ENCODE measurements at places on chromosomes 12 and 14.

DNA sequence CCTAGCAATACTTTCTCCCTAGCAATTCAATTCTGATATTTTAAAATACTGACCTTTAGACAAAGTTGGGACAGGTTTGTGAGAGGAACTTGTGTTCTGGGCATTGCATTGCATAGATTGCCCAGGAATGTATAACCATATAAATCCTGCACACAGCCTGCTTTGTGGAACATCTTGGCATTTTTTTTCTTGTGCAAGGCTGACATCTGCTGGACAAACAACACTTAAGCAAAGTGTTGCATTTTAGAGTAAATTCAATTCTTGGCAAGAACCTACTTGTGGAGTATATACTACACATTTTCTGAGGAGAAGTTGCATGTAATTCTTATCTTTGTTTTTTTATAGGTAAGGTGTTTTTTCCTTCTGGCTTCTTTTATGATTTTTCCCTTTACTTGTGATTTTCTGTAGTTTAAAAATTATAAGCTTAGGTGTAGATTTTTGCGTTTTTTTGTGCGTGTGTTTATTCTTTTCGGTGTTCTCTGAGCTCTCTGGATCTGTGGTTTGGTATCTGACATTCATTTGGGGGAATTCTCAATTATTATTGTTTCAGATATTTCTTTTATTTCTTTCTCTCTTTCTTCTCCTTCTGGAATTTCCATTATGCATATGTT lies 26.4 kb downstream of the TESPA1 start:
- DNase-seq: no peak

DNA sequence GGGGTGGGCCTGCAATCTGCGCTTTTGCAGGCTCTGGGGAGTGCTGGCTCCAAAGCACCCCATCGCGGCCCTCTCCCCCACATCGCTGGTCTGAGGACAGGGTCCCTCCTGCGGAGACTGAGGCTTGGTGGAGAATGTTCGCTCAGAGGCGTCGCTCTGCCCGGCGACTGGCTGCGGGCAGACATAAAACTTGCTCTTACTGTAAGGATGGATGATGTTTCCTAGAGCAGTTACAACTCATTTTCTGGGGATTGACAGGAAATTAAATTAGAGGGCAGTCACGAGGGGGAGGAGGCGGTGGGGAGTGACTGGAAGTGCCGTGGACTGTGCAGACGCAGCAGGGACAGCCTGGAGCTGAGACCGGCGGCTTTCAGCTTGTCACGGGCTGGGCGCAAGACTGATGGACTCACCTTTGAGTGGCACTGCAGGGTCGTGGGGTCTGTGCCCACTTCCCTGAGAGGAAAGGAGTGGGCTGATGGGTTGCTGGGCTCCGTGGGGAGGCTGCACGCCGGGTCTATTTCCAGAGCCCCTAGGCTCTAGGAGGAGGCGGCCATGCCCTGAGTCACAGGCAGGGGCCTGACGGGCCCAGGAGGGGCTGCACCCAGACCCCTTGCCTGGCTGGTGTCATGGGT lies 32.8 kb downstream of the NOC4L start:
- DNase-seq: no peak

- no peak for DNase-seq
Observed at GRCh38 chr14:91387169-91387835, 30.3 kb downstream of the CCDC88C start.

DNA sequence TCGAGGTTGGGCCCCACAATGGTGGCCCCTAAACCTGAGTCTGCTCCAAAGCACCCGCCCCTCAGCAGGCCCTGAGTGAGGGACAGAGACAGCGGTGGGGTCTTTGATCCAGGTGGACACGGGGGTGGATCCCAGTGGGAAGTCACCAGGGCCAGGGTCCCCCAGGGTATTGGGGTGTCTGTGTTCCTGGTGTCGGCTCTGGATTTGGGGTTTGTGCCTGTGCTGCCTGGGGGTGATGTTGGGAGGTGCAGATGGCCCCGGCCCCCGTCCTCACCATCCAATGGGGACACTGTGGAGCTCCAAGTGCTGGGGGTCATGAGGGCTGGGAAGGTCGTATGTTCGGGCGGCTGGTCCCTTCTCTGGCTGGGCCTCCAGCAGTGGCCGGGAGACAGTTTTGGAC lies 354.2 kb downstream of the TMEM121 start:
- DNase-seq: no peak

DNA sequence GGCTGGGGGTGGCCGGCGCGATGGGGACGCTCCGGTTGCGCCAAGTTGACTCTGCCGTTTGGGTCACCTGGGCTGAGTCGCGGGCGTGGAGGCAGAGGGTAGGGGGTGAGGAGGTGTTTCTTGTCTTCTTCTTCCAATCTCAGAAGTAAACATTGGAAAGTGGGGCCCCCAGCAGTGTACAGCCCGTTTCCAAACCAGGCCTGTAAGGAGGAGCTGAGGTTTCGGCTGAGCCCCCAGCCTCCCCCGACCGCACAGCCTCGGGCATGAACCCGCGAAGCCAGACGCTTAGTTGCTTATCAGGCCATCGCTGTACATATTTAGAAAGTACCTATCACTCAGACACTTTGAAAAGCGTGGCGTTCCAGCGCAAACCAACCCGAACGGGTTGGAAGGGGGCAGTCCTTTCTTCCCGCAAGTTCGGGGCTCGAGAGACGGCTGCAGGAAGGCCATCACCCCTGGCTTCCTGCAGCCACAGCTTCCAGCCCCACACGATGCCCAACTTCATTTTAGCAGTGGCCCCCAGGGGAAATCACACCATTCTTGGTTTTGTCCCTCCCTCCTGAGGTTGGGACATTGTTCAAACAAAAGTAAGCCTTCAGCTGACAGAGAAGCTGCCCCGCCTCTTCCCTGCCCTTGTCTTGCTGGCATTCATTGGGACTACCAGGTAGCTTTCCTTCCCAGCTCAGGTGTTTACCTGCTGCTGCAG lies 164.1 kb downstream of the ZFP36L1 start:
- peak; percentile 30 for DNase-seq

DNA sequence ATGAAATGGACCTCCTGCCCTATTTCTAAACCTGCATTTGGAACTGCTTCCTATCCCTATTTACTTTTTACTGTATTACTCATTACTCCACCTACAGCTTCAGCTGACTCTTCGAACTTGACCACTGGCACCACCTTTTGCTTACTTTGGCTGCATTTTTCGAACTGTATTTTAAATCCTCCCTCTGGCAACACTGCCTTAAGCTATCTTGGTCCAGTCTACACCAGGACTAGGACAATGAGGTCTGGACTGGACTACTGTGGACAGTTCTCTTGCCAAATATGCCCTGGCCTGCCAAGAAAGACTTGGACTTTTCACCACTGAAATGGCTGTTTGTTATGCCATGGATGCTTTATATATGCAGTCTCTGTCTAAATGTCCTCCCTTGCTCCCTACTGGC lies 328.1 kb downstream of the BTG1 start:
- no peak for DNase-seq

DNA sequence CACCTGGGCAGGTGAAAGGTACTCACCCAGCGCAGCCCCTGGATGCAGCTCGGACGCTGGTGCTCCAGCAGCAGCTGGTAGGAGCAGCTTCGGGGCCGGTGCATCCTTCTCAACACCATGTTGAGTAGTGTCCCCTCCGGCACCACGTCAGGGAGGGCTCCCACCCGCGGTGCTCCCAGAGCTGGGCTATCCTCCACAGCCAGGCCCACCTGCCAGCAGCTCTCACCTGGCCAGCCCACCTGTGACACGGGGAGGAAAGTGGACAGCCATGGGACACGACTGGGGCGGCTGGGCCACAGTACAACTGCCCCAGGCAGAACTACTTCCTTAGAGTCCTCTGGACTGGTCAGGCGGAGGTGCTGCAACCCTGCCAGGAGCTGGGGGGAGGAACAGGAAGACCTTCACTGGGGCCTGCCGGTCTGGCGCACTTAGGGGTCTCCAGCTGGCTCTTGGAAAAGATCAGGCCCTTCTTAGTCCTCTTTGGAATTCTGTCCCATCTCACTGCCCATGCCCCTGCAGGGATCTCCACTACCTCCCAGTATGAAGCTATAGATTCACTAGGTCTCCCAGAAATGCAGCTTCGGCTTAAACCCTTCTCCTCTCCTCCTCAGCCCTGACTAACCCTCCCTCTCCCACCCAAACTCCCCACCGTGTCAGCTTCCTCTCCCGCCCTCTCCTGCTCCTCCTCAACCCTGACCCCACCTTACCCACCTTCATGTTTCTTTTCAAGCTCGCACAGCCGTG lies 668 bp downstream of the RAPGEF3 start:
- DNase-seq: no peak

DNA sequence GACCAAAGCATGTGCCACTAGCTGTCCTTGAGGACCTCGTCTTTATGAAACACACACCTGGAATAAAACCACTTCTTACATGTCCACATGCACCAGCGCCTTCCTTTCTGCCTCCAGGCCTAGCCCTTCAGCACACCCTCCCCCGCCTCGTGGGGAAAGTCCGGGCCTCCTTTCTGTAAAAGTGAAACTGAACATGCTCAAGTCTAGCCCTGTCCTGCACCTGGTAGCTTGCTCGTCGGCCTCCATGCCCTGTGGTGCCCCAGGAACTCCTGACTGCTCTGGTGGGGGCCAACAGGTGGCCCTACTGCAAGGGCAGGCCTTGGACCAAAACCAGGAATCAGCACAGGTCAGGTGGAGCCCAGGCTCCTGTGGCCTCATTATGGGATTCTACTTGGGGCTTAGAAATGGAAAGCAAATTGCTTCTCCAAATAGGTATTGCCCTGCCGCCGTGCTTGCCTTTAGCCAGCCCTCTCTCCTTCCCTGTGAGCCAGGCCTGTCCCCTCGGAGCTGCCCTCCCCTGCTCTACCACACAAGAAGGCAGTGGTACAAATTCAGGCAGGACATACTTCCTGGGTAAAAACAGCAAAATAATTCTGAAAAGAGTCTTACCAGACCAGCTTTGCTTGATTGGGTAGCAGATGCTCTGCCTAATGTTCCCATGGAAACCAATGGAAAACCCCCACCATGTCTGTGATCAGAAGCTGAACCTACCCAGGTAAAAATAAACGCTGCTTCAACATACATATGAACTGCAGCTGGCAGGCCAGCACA lies 43.5 kb downstream of the ERH start:
- DNase-seq: no peak

GRCh38 chr14:42527141-42527540 lies 920.5 kb downstream of the LRFN5 start:
- DNase-seq: no peak

GRCh38 chr14:72521968-72522741 lies 371.7 kb downstream of the DPF3 start:
- no peak for DNase-seq

DNA sequence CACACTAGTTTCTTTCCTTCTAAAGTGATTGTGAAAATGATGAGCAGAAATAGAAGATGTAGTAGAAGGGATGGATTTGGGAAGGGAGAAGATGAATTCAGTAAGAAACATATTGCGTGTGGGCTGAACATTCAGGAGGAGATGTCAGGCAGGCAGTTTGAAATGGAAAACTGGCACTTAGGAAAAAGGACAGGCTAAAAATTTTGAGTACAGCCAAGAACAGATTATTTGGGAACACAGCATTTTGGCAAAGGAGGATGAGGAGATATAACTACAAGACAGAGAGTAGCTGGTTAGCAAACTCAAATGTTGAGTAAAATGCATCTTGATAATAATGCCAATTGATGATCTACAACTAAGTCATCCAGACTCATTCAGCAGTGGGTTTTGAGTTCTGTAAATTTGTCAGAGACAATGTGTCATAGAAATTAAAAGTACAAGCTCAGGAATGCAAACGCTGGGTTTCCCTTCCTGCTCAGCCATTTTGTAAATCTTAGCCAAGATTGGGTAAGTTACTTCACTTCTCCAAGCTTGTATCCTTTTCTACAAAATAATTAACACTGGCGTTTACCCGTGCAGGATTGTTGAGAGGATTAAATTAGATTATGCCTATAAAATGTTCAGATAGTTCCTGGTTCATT lies 255.0 kb downstream of the NAV3 start:
- DNase-seq: no peak

- DNase-seq: no peak
Observed at GRCh38 chr12:13252024-13252423, 55.5 kb downstream of the EMP1 start.

DNA sequence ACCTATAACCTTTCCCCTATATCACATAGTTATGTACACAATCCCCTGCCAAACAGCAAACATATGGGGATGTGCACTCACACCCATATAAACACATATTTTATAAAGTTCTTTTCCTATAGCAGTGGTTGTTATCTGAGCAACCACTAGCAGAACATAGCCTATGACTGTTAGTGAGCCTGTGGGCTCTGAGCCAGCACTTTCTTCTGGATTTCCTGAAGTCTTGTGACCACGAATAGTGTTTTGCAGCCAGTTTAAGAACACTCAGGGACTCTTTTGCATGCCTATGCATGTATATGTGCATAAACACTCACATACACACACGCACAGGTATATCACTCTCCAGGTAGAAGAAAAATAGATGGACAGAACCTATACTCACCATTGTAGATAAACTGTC lies 17.1 kb downstream of the TESPA1 start:
- DNase-seq: no peak

GRCh38 chr12:24705741-24706358 lies 243.1 kb downstream of the BCAT1 start:
- DNase-seq: no peak

- DNase-seq: no peak
Observed at GRCh38 chr12:19794116-19794515, 354.8 kb downstream of the AEBP2 start.

DNA sequence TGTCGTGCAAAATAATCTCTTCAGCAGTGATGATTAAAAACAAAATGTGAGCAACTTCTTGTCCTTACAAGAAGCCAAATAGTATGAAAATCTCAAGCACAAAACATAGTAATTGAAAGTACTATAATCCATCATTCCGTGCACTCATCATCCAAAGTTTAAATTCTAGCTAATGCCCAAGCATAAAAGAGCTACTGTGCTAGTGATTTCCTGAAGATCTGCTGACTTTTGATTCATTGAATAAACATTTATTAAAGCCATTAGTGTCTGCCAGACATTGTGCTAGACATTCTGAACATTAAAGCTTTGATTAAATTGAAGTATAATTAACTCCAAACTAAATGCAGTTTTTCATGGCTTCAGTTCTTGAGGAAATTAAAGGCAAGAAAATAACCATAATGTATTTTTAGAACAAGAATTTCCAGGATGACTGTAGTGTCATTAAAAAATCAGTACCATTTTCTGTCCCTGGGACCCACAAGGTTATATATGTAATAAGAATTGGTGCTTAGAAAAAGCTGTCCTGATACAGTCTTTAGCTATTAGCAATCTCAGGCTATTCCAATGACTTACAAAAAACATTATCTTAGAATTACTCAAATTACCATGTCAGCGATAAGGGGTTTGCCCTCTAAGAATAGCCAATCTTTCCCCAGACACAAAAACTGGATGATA lies 71.7 kb downstream of the CMAS start:
- no peak for DNase-seq

- DNase-seq: no peak
Observed at GRCh38 chr12:41205070-41205709, 17.1 kb downstream of the PDZRN4 start.

GRCh38 chr12:108564724-108565123 lies 2.3 kb downstream of the ISCU start:
- DNase-seq: no peak

DNA sequence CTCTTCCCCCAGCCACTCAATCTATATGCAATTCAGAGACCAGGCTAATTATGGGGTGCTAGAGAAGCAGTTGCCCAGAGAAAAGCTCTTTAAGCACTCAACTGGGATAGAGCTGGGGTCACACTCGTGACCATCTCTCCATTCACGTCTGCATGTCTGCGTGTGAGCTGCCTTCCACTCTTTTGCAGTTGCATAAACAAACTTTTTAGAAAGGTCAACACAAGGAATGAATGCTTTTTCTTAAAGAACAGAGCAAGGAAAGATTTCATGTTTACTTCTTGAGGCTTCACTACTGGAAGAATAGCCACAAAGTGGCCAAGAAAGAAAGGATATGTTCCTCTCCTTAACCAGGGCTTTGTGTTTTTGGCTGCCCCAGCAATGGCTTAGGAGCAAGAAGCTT lies 151.1 kb downstream of the SAMD4A start:
- DNase-seq: no peak

GRCh38 chr14:100851946-100852620 lies 26.2 kb downstream of the MEG3 start:
- DNase-seq: no peak
